CD4-positive, alpha-beta T cell treated with Interleukin-15 for 1 hour (primary cell): ENCODE measurements at places on chromosomes 7 and 10.

DNA sequence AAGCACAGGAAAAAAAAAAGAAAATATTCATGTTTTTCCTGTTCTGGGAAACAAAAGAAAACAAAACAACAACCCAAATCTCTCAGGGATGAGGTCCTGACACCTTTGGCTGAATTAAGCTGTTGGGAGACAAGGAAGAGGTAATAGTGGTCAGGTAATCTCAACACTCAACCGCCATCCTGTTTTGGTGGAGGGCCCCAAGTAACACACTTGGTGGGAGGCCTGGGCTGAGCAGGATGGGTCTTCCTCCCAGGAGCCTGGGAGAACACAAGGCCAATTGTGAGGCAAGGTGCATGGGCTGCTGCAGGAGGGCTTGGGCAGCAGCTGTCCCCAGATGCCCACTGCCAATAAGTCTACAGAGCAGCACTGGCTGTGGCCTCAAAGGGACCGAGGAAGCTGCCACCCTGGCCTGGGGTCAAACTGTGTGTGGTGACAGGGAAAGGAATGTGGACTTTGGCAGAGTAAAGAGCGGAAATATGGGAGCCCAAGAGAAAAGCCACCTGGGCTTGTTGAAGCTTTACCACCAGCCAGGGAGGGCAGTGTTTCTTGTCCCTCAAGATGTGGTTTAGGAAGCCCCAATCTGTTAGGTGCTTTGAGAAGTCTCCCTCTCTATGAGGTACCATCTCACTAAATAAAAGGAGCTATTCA is 93.5 kb upstream of the SLC25A13 start:
- no peak for DNase-seq

DNA sequence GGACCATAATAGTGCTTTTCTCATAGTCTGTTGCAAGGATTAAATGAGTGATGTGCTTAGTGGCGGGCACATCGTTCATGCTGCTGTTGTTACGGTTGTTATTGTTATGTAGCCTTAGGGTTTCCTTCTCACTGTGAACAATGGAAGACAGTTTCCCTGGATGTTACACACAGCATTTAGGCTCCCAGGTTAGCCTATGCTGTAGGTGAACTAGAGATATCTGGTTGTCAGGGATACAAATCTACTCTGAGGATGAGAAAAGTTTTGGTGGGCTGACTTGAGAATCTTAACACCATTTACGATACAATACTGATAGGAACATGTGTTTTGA is 14.7 kb downstream of the SH3PXD2A start:
- no peak for DNase-seq

DNA sequence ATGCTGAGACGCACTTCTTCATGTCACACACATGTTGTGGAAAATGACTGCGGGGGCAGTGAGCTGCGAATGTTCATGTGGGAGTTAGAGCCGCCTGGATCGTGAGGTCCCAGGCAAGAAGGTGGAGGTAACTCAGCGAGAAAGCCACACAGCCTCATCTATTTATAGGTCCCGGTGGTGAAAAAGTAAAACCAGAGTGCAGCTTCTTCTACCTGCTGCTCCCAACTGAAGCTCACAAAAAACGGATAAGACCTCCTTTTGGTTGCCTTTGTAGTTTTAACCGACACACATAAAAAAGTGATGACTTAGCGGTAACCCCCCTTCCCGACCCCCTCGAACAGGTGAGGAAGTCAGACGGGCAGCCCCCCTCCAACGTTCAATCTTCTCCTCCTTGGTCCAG is 276.9 kb downstream of the GATA3 start:
- DNase-seq = peak; percentile 17

DNA sequence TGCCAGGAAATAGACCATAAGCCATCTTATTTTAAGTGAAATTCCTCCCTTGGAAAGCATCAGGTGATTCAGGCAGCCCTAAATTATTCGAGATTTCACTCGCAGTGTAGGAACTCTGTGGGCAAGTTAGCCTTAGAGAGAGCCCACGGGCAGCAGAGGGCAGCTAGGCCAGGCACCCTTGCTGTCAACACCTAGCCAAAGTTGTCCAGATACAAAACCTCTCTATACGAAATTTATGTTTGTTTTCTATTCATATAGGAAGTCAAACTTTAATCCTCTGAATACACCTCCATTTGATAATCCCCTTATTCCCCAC is 1043.5 kb downstream of the GATA3 start:
- no peak for DNase-seq

DNA sequence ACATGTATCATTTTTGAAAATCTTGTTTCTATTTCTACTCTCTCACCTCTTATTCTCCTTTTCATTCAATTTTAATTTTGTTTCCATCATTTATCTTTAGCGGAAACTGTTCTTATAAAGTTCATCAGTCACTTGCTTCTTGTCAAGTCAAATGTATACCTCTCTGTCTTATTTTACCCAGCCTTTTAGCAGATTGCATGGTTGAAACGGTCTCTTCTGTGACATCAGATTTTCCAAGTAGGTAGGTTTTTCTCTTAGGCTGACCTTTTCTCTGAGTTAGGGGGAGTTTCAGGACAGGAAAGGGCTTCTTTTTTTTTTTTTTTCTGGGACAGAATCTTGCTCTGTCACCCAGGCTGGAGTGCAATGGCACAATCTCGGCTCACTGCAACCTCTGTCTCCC is 195.5 kb downstream of the CDK14 start:
- DNase-seq = no peak

GRCh38 chr10:13349463-13350274 is 1.6 kb upstream of the SEPHS1 start:
- DNase-seq = no peak

DNA sequence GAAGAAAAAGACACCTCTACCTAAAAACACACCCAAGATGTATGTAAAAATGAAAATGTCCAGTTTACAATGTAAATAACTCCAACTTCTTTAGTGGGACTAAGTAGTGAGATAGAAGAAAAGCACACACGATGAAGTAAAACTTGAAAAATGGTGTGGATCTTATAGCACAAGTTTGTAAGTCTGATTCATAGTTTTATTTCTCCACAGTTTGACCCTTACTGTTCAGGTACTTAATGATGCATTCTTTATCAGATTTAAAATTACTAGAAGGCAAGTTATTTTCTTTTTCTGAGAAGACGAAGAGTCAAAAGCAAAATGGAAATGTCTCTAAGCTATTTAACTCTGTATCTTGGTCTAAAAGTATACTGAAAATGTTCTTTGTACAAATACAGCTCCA is 6.1 kb downstream of the NAMPT start:
- no peak for DNase-seq

DNA sequence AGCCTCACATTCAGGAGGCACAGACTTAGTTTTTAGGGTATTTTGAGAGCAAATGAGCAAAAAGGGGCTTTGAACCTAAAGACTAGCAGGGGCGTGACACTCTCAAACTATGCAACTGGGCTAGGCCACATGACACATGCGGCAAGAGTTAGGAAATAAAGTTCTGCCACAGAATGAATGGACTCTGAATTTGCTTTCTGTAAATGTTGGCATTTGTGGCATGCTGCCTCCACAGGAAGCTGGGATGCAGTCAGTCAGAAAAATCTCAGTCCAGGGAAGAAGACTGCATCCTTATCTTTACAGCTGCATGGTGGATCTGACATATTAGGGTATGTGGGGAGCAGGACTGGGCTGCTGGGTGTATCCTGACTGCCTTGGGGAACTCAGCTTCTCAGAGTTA is 181.0 kb downstream of the COBL start:
- DNase-seq = no peak

- no peak for DNase-seq
Observed at GRCh38 chr10:1137499-1138163, 81.4 kb downstream of the WDR37 start.

- DNase-seq = peak; percentile 4
Observed at GRCh38 chr10:71087622-71088021, 124.7 kb upstream of the UNC5B start.
